ENCODE measurements at places on chromosomes 16 and 17.
A peak's percentile ranks its signal among the peaks of the same experiment; 100 is the strongest.

DNA sequence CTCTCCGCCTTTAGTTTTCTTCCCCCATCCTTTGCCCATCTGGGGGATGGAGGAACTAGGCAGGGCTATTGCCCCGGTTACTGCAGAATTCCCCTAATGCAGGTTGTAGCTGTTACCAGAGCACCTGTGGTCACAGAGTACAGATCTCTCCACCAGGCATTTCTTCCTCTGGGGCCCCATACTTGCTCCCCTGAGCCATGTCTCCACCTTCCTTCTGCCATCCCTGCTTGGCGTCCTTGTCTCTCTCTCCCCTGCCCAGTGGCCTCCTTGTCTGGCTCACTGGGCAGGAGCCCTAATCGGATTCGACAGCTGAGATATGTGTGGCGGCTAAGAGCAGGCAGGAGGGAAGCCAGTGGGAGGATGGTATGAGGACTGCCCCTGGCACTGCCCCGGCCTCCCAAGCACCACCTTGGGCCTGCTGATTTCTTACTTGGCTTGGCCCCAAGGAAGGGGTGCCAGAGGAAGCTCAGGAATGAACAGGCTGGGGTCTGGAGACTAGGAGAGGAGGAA lies 2.0 kb downstream of the RARA start:
- no peak for DNase-seq

DNA sequence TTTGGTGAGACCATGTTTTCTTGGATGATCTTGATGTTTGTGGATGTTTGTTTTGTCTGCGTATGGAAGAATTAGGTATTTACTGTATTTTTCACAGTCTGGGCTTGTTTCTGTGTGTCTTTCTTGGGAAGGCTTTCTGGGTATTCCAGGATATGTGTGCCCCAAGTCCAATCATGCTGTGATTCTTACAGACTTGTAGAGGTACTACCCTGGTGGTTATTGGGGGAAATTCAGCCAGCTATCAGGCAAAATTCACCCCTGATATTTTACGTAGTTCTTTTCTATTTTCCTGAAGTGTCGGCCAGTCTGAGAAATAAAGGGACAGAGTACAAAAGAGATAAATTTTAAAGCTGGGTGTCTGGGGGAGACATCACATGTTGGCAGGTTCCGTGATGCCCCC lies 33.4 kb upstream of the ARL4D start:
- DNase-seq: no peak

GRCh38 chr17:31702041-31702440 lies 157.0 kb downstream of the COPRS start:
- DNase-seq: no peak

DNA sequence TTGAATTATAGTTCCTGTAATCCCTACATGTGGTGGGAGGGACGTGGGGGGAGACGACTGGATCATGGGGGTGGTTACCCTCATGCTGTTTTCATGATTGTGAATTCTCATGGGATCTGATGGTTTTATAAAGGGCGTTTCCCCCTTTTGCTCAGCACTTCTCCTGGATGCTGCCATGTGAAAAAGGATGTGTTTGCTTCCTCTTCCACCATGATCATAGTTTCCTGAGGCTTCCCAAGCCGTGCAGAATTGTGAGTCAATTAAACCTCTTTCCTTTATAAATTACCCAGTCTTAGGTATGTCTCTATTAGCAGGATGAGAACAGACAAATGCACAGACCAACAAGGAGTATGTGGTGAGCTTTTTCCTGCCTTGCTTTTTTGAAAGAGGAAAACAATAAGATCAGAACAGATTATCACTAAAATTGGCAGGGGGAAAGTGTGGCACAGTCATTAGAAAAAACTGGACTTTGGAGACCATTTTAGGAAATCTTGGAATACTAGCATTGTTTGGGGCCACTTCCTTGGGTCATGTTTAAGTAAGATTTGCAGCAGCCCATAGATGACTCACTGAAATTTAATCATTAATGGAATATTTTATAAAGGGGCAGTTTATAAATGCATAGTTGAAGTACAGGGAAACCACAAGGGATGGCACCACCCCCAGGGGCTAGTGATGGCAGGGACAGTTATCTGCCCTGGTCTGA lies 352.8 kb downstream of the CDH13 start:
- DNase-seq: no peak

DNA sequence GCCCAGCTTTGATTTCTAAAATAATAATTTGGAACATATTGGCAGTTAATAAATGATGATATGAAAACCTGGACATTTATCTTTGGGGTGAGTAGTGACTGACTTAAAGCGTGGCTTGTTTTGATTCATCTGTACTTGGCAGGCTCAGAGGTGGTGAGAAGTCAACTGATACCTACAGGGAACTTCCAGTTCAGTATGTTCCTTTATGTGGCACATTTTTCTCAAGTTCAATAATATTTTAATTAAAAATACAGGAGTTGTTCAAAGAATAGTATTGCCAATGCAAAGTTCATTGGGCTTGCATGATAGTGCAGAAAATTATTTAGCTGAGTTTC lies 34.3 kb downstream of the SLC47A1 start:
- DNase-seq: no peak

- no peak for DNase-seq
Observed at GRCh38 chr16:972316-973002, 1.7 kb upstream of the LMF1 start.

DNA sequence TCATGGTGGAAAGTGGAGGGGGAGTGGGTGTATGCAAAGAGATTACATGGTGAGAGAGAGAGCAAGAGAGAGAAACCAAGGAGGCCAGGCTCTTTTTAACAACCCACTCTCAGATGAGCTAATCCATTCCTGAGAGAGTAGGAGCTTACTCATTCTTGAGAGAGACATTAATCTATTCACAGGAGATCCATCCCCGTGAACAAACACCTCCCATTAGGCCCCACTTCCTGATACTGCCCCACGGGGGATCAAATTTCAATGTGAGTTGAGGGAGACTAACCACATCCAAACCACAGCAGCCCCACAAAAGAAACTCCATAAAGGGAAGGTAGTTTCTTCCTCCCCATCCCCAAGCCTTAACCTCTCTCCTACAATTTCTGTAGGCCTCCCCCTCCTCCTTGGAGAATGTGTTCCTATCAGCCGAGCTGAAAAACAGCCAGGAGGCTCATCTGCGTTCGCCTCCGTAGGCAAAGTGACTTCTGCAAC lies 450.0 kb downstream of the NPIPA7 start:
- no peak for DNase-seq

DNA sequence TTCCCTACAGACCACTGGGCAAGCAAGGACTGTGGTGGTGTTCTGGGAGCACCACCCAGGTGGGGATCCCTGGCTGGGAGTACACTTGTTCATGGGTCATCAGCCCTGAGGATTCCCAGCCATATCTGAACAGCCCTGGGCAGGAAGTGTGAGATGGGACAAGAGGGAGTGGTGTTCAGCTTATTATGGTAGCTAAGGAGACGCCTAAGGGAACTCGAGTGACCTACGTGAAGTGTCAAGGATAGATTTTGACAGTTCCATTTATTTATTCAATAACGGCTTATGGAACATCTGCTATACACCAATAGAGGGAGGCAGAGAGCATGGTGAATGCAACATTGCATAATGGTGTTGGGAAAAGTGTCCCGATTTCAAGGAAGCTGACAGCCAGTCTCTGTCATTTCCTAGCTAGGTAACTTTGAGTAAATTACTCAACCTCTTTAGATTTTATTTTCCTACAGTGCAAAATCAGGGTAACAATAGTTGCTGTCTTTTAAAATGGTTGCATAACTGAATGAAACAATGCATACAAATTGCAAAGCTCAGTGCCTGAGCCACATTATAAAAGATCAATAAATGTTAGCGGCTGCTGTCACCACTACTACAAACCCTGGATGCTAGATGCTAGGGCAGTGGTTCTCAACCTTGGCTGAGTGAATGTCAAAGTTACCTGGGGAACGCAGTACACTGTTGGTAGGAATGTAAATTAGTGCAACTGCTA lies 534.1 kb downstream of the GRIN2A start:
- no peak for DNase-seq

GRCh38 chr17:42673885-42674754 lies 2.7 kb downstream of the PLEKHH3 start:
- DNase-seq: peak; percentile 65

DNA sequence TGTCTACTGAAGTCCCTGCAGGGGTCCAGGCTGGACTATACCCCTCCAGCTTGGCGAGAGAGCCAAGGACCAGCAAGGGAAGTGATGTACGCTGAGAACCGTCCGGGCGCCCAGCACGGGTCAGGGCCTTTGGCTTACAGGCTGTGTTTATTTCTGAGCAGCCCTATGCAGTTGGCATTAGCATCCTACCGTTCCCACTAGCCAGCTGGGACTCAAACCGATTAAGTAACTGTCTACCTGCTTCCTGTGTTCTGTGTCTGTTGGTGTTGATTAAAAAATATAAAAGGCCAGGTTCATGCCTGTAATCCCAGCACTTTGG lies 73.8 kb downstream of the CMIP start:
- DNase-seq: no peak

DNA sequence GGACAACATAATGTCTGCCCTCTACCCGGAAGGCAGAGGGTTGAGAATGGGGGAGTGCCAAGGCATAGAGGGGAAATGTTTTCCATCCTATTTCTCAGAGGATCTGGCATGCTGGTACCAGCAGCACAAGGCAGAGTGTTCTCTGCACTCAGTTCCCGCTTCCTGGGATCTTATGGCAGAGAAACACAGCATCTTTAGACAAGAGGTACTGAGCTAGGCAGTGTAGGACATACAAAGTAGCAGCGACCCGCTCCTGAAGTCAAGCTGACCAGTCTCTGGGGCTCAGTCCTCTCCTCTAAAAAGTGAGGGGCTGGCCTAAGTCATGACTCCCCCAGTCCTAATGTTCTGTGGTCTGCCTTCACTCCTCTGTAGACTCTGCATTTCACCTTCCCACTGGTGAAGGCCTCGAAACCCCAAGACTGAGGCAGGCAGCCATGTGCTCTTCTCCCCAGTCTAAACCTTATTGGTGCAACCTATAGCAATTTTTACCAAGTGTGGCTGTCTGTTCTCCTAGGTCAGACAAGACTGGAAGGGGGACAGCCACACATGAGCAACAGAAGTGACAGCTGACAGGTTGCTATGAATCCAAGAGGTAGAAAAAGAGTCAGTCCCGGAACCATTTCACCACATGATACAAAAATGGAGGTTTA lies 11.3 kb upstream of the TSPOAP1 start:
- DNase-seq: no peak

GRCh38 chr17:50861822-50862528 lies 4.2 kb downstream of the TOB1 start:
- no peak for DNase-seq

GRCh38 chr17:39525801-39526506 lies 64.7 kb downstream of the CDK12 start:
- peak; percentile 3 for DNase-seq
